Mucosa of descending colon (tissue), 3 donors: ENCODE measurements at places on chromosomes 7 and 10.

GRCh38 chr7:30886608-30887011 lies 25.0 kb upstream of the AQP1 start:
- no peak for DNase-seq

DNA sequence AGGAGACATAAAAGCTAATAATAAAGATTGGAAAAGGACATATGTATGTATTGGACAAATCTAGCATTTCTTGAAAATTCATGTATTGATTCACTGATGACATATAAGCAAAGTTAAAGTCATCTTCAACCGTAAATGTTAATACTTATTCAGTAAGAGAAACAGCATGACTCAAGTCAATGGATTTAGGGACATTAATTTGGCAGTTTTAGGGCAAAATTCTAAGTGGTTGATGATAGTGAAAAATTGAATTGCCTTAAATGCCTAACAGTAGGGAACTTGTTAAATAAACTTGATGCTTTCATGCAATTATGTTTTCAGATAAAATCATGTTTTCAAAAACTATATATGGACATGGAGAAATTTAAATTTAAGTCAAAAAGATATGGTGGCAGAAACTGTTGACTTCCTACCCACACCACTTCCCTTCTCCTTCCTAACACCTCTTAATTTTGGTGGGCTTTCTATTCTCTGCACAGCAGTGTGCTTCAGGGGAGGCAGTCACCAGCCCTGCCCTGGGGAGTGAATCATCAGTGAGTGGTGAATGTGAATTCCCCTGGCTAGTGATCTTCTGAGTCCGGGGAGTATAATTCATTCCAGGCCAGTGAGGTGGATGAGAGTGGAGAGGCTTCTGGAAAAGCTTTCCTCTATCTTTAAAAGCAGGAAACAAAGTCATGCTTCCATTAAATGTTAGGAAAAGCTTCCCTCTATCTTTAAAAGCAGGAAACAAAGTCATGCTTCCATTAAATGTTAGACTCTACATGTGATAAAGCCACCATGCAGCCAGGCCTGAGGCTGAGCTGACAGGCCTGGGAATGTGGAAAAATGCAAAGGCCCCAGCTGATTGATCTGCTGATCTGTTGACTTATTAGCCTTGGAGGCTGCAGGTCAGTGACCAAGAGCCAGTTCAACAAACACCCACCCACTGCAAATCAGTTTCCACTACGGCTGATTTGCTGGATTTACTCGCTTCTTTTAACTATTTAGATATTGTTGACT lies 25.2 kb upstream of the ITGB1 start:
- DNase-seq: no peak

DNA sequence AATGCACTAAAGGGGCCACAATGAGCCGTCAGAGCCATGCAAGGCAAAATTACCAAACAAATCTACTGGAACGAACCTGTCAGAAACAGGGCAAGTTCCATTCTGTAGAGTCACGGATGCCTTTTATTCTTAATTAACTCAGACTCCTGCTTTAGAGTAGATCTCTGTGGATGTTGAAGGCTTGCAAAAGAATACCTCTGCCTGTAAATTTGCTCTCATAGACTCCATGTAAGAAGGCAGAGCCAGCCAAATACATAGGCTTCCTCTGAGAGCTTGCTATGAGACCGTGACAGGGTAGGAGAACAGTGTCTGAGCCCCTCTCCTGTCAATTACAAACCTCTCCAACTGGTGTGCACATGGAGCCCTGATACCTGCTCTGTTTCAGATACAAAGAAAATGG lies 787.9 kb upstream of the POM121L12 start:
- DNase-seq: no peak

DNA sequence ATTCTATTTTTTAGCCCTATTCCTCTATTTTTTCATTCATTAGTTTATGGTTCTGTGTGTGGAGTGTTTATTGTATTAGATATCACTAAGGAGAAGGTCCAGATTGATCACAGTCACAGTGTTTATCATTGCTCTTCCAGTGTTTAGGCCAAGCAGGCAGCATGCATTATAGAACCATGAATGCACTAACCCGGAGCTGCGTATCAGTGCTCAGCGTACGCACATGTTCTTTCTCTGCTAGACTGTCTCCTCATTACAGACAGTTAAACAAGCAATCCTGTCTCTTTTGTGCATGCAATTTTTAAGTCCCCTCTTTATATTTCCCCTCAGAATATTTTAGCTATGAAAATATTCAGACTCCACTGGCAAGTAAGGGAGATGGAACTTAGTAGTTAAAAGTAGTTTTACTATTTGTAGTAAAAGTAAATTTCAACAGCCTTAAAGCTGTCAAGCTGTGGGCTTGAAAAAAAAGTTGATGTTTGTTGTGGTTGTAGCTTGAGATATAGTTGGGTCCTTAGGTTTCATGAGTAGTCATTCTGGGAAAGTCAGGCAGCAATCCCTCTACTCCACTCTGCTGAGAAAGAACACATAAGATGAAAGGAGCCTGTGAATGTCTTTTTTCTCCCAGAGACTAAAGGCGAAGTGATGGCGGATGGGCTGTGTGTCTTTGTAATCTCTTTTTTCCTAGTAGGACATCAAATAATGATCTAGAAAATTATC lies 260.4 kb downstream of the CDK14 start:
- DNase-seq: no peak

GRCh38 chr10:20132816-20133215 lies 316.6 kb downstream of the PLXDC2 start:
- DNase-seq: no peak

- no peak for DNase-seq
Observed at GRCh38 chr10:30488316-30488715, 54.3 kb downstream of the MAP3K8 start.

- DNase-seq: no peak
Observed at GRCh38 chr10:120570418-120570817, 113.4 kb downstream of the PLPP4 start.
